ENCODE measurements at places on chromosomes 11 and 22.
A peak's percentile ranks its signal among the peaks of the same experiment; 100 is the strongest.

GRCh38 chr22:43455846-43456245 lies 44.0 kb downstream of the MPPED1 start:
- DNase-seq, result no peak
- H3K4me1 ChIP-seq, result no peaks in the 10 kb centered on the region
- H3K27me3 ChIP-seq, result no peaks in the 10 kb centered on the region
- H3K4me3 ChIP-seq, result no peak overlapping the region
- H3K36me3 ChIP-seq, result no peaks in the 10 kb centered on the region
- no peak overlapping the region for H3K27ac ChIP-seq

GRCh38 chr11:68412593-68413475 lies 47.7 kb upstream of the PPP6R3 start:
- H3K27ac ChIP-seq, result no peak overlapping the region
- no peaks in the 10 kb centered on the region for H3K4me1 ChIP-seq
- no peaks in the 10 kb centered on the region for H3K27me3 ChIP-seq
- no peaks in the 10 kb centered on the region for H3K36me3 ChIP-seq
- no peak for DNase-seq

GRCh38 chr11:67504005-67504949 lies 886 bp downstream of the PITPNM1 start:
- DNase-seq, result no peak
- H3K27ac ChIP-seq, result peak overlapping the region; percentile 94
- peak overlapping the region; percentile 72 for H3K4me3 ChIP-seq
- H3K4me1 ChIP-seq, result peaks cover 38% of the 10 kb centered on the region
- no peaks in the 10 kb centered on the region for H3K27me3 ChIP-seq

- H3K4me1 ChIP-seq, result peaks cover 11% of the 10 kb centered on the region
- H3K36me3 ChIP-seq, result no peaks in the 10 kb centered on the region
- H3K4me3 ChIP-seq, result no peak overlapping the region
- no peaks in the 10 kb centered on the region for H3K27me3 ChIP-seq
- DNase-seq, result no peak
- H3K27ac ChIP-seq, result no peak overlapping the region
Measured at GRCh38 chr11:129251067-129251466, 58.9 kb upstream of the ARHGAP32 start.

GRCh38 chr11:36092314-36093030 lies 148.6 kb downstream of the LDLRAD3 start:
- peaks cover 8% of the 10 kb centered on the region for H3K4me1 ChIP-seq
- H3K36me3 ChIP-seq, result peaks cover 12% of the 10 kb centered on the region
- H3K27ac ChIP-seq, result no peak overlapping the region

GRCh38 chr11:122803716-122804115 lies 34.6 kb upstream of the CRTAM start:
- no peaks in the 10 kb centered on the region for H3K36me3 ChIP-seq
- H3K4me3 ChIP-seq, result no peak overlapping the region
- DNase-seq, result no peak
- H3K4me1 ChIP-seq, result peaks cover 29% of the 10 kb centered on the region
- H3K27me3 ChIP-seq, result no peaks in the 10 kb centered on the region
- H3K27ac ChIP-seq, result peak overlapping the region; percentile 47

DNA sequence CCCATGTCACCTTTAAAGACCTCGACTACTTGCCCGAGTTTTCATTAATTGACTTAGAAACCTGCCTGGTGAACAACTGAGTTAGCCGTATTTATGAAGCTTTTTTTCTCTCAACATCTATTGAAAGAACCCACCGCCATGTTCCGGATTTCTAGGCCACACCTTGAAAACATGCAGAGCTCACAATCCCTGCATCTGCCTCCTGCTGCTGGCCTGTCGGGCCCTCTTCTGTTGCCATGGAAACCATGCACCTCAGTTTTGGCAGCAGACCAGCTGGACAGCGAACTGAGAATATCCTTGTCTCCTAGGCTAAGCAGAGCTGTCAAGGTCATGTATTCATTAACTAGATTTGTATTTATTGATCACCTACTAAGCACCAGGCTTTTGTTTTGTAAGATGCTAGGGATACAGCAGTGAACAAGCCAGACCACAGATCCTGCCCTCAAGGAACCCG lies 4.3 kb upstream of the PATZ1 start:
- DNase-seq, result no peak
- no peak overlapping the region for H3K27ac ChIP-seq
- H3K4me1 ChIP-seq, result peaks cover 10% of the 10 kb centered on the region
- H3K4me3 ChIP-seq, result no peak overlapping the region
- no peaks in the 10 kb centered on the region for H3K36me3 ChIP-seq
- no peaks in the 10 kb centered on the region for H3K27me3 ChIP-seq

- no peak overlapping the region for H3K4me3 ChIP-seq
- H3K27ac ChIP-seq, result no peak overlapping the region
- DNase-seq, result no peak
- H3K27me3 ChIP-seq, result no peaks in the 10 kb centered on the region
- no peaks in the 10 kb centered on the region for H3K4me1 ChIP-seq
Measured at GRCh38 chr11:1047595-1048156, 11.2 kb upstream of the MUC6 start.

DNA sequence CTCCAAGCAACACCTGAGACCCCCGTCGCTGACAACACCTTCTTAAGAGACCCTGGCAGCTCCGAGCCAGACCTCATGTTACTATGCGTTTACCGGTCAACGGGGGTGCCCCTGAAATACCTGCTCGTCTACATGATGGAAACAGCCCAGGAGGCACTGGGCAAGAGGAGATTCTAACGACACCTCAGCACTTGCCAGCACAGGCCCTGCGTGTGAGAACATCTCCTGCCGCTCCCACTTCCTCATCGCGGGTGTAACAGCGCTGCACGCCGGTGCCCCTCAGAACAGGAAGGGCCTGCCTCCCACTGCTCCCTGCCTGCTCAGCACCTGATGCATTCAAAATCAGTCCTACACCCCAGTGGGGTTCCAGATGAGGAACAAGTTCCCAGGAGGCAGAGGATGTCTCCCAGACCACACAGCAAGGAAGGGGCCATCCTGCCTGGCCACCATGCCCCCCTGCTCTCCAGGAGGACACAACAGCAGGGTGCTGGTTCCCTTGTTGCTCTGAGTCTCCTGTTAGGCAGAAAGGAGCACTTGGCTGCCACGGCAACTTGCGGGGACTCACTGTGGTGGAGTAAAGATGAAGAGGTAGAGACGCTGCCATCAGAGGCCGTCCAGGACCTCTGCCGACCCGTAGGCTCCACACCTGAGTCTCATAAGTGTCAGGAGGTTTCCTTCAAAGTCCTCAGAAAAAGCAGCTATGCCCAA lies 2.1 kb downstream of the TOLLIP start:
- H3K4me1 ChIP-seq, result peaks cover 77% of the 10 kb centered on the region
- DNase-seq, result peak; percentile 94
- peak overlapping the region; percentile 11 for H3K4me3 ChIP-seq
- H3K27ac ChIP-seq, result peak overlapping the region; percentile 96
- no peaks in the 10 kb centered on the region for H3K36me3 ChIP-seq

- no peak overlapping the region for H3K4me3 ChIP-seq
- H3K27ac ChIP-seq, result no peak overlapping the region
- no peaks in the 10 kb centered on the region for H3K4me1 ChIP-seq
- DNase-seq, result no peak
Measured at GRCh38 chr11:38278457-38279141, 1680.6 kb upstream of the RAG2 start.

DNA sequence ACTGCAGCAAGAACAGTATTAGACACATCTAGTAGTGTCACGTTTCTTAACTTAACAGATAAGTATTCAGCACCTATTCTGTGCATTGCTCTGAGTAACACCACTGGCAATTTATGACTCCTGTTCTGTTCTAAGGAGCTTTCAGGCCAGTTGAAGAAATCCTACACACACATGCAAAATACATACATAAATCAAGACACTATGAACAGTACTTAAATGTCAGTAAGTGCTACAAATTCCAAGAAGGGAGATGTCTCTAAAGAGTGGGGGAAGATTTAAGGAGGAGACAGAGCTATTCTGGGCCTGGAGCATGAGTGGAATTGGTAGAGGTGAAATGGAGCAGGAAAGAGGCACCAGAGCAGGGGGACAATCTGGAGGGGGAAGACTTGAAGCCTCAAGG lies 46.2 kb upstream of the CLMP start:
- no peak overlapping the region for H3K4me3 ChIP-seq
- DNase-seq, result no peak
- H3K27ac ChIP-seq, result no peak overlapping the region
- H3K27me3 ChIP-seq, result no peaks in the 10 kb centered on the region
- no peaks in the 10 kb centered on the region for H3K36me3 ChIP-seq

GRCh38 chr22:30809086-30809485 lies 114.4 kb downstream of the OSBP2 start:
- no peaks in the 10 kb centered on the region for H3K36me3 ChIP-seq
- H3K4me1 ChIP-seq, result no peaks in the 10 kb centered on the region
- no peaks in the 10 kb centered on the region for H3K27me3 ChIP-seq
- H3K4me3 ChIP-seq, result no peak overlapping the region
- no peak for DNase-seq

DNA sequence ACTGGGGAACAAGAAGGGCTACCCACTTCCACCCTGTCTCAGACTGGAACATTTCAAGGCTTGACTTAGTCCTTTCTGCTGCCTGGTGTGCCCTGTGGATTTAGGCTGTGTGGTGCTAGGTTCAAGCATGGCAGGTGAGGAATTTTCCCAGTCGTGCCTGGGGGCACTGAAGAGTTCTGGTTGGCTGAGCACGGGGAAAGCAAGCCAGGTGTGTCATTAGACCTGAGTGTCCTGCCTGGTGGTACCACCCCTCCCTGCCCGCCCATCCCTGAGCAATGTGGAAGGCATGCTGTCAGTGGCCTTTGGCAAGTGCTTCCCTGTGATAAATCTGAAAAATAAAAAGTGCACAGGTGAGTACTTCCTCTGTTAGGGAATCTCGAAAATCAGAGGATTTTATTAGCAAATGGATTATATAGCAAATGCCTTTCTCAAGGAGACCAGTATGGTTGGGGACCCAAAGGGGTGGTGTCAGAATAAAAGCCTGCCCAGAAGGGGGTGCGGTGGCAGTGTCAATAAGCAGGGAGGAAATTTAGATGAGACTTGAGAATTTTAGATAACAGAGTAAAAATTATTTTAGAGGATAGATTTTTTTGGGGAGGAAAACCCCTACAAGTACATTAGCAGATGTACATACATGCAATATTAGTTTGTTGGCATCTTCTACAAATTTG lies 22.8 kb downstream of the TEAD1 start:
- no peak overlapping the region for H3K4me3 ChIP-seq
- no peaks in the 10 kb centered on the region for H3K27me3 ChIP-seq
- H3K27ac ChIP-seq, result no peak overlapping the region
- peaks cover 60% of the 10 kb centered on the region for H3K4me1 ChIP-seq

- DNase-seq, result no peak
- H3K4me3 ChIP-seq, result peak overlapping the region; percentile 50
- H3K27ac ChIP-seq, result peak overlapping the region; percentile 96
- H3K4me1 ChIP-seq, result peaks cover 82% of the 10 kb centered on the region
- no peaks in the 10 kb centered on the region for H3K36me3 ChIP-seq
- H3K27me3 ChIP-seq, result no peaks in the 10 kb centered on the region
Measured at GRCh38 chr22:36156515-36157419, 3.8 kb downstream of the APOL3 start.

DNA sequence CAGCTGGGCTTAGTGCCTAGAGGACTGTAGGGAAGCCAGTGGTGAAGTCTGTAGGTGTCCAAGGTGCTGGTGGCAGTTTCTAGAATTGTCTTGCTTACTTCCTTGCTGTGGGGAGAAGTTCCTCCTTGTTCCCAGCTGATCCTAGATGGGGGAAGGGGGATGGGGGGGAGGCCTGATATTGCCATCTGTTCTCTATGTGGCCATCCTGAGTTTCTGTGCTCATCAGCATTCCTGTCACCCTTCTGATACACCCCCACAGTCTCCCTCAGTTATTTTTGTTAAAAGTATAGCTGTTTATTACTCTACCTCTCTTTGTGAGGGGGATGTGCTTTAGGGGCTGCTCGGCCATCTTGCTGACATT lies 36.5 kb downstream of the MADD start:
- DNase-seq, result no peak
- no peak overlapping the region for H3K27ac ChIP-seq
- no peaks in the 10 kb centered on the region for H3K4me1 ChIP-seq
- no peaks in the 10 kb centered on the region for H3K27me3 ChIP-seq

DNA sequence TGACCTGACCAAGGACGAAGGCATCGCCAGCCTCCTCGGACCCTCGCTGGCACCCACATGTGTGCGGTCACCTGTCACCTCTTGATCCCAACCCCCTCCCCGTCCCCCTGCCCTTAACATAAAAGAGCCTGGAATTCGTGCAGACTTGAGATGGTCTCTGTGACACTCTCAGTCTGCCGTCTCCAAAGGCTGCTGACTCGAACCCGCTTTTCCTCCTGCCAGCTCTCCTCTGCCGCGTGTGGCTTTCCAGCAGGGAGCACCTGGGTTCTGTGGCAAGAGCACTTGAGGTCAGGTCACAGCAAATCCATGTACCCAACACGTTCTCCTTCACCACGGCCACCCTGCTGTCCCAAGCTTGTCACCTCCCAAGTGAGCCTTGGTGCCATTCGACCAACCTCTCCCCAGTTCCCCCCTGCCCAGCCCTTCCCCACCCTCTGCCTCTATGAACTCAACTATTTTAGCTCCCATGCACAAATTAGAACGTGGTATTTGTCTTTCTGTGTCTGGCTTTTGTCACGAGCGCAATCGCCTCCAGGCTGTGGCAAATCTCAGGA lies 207.6 kb downstream of the BRD1 start:
- no peak overlapping the region for H3K4me3 ChIP-seq
- H3K36me3 ChIP-seq, result no peaks in the 10 kb centered on the region
- no peaks in the 10 kb centered on the region for H3K4me1 ChIP-seq

Data from vagina (tissue), 2 donors.